ENCODE measurements at places on chromosomes 1 and 21. TPM values are rescaled to one million over a fixed set of nuclear protein-coding genes. Genes with fewer than 3 reads are reported as not detected.

GRCh38 chr1:198254521-198254920 lies 97.7 kb downstream of the NEK7 start:
- DNase-seq, result no peak

DNA sequence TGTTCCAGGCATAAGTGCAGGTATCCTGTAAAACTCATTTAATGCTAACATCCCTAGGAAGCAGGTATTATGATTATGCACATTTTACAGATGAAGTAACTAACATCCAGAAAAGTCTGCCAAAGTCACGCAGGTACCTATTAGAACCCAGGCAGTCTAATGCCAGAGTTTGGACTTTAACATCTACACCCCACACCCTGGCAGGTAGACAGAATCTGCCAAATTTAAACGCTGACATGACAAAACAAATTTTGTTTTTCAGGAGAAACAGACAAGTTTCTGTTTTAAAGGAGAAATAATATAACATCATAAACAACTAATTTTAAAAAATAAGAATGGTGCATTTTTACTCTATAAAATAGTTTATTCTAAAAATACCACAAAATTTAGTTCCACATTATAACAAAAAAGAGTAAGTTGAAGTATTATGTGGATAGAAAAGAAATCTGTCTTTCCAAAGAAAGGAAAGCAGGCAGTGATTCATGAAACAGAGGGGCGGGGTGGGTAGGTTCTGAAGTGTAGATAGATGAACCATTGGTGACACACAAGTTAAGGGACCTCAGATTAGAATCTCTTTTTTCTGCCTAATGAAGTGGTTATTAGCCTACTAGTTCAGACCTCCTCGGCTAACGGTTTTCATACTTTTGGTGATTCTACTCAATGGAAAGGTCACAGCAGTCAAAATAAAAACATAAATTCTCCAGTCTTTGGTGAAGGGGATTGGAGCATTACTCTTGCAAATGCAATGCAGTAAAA lies 1.7 kb downstream of the ASPM start:
- DNase-seq, result peak; percentile 31

GRCh38 chr1:89590341-89591080 lies 42.4 kb upstream of the LRRC8C start:
- DNase-seq, result no peak

DNA sequence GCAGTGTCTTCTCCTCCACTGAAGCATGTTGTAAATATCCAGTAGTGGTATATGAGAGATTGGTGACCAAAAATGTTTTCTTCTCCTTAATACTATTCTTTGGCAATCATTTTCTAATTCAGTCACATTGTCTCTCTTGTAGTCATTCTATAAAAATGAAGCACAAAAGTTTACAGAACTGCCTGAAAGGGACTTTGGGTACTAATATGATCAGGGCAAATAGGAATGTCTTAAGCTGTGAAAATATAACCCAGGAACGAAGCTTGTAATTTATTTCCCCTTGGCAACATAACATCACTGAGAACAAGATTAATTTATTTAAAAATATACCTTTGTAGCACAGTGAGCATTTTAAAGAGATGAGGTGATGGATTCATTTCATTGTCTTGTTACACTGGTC lies 4.9 kb downstream of the B3GALT2 start:
- DNase-seq, result no peak

DNA sequence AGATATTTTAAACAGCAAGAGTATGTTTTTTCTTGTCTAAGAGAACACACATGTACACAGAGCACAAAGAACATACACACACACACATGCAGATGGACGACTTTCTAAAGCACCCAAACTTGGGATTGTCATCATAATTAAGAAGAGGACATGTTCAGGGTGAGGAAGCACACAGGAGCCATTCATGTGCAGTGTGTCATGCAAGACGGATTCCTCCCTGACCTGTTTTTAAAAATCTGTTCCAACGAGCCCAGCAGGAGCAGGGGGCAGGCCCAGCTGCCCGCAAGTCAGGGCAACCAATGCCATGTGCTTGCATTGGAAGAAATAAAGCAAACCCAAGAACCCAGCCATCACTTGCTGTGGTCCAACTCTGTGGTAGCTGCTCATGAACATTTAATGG lies 167.3 kb upstream of the ZNF644 start:
- DNase-seq, result no peak

DNA sequence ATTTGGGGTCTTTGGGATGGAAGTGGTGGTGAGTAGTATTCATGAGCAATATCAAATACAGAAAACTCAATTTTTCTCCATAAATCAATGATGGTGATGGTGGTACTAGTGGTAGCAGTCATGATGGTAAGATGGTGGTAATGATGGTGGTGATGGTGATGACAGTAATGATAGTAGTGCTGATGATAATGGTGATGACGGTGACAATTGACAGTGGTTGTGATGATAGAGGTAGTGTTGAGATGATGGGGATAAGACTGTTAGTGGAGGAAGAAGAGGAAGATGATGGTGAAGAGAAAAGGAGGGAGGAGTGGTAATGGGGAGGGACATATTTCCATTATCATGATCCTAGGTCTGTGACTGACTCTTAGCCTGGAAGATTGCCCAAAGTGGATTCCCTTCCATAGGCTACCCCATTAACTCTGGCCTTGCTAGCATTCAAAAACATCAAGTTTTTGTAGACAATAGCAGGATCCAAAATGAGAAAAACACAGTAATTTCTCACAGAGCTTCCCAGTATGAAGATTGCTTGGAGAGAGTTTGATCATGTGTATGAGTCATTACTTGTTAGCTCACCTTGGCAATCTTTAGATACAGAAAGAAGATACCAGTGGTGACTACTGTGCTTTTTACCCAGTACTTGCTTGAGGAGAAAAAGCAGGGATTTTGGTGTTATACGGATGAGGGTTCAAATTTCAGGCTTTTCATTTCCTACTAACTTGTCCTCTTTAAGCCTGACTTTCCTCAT lies 93.9 kb downstream of the ATP1A1 start:
- DNase-seq, result peak; percentile 51

DNA sequence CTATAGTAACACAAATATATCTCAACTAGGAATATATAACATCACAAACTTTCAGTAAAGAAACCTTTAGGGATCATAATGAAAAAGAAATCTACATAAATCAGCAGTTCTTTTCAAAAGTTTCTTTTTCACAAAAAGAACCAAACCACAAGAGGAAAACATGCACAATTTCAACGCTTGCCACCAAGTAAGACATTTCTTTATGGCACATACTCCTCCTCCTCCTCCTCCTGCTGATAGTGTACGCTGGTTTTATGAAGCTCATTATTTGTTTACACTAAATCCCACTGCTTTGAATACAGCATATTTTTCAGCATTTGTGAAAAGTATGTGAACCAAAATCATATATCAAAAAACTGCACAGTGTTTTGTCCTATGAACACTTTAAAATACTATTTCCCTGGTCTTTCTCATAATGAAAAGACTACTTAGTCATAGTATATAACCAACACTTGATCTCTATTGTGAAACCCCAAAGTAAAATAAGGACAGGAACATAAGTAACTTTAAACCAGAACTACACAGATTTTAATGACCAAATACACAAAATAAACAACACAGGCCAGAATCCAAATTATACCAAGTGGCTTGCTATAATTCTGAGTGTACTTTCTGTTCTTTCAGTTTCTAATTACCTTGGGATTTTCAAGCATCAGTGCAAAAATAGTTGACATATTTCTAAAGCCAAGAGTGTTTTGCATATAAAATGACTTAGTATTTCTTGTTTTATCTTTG lies 184.2 kb downstream of the EIF4G3 start:
- no peak for DNase-seq

- peak; percentile 85 for DNase-seq
These were observed 3.0 kb upstream of the RGS2 start for GRCh38 chr1:192805832-192806323.

- DNase-seq, result no peak
These were observed 371.7 kb upstream of the ADGRL2 start for GRCh38 chr1:81428998-81429397.

- DNase-seq, result no peak
These were observed 57.3 kb downstream of the USP1 start for GRCh38 chr1:62494137-62494536.

DNA sequence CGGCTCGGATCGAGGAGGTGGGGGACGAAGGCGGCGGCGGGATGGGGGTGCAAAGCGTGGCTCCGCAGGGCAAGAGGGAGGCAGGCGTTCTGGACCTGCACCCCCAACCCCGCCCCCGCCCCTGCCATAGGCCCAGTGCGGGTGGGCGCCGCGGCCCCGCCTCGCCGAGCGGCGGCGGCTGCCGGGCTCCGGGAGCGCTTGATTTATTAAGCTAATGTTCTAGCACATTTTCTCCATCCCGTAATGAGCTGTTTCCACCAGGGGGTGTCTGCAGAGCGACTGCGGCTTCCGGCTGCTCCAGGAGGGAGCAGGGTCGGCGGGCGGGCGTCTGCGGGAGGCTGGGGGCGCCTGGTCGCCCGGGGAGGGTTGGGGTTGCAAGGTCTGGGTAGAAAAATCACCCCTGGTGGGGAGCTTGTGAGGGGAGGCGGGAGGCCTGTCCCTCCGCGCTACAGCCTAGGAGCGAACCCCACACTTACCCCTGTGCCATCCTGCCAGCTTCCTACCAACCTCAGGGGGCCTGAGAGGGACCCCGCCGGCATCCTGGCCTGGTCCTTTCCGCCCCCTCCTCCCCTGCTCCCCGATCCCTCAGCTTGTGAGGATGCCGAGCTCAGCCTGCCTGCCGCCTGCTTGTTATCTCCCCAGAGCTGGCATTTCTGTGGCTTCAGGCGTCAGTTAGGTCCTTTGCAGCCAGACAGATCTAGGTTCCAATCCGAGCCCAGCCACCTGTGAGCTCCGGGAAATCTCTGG lies 48.5 kb upstream of the ACOT11 start:
- peak; percentile 12 for DNase-seq

GRCh38 chr1:52238474-52238873 lies 96.6 kb downstream of the ZFYVE9 start:
- peak; percentile 80 for DNase-seq

DNA sequence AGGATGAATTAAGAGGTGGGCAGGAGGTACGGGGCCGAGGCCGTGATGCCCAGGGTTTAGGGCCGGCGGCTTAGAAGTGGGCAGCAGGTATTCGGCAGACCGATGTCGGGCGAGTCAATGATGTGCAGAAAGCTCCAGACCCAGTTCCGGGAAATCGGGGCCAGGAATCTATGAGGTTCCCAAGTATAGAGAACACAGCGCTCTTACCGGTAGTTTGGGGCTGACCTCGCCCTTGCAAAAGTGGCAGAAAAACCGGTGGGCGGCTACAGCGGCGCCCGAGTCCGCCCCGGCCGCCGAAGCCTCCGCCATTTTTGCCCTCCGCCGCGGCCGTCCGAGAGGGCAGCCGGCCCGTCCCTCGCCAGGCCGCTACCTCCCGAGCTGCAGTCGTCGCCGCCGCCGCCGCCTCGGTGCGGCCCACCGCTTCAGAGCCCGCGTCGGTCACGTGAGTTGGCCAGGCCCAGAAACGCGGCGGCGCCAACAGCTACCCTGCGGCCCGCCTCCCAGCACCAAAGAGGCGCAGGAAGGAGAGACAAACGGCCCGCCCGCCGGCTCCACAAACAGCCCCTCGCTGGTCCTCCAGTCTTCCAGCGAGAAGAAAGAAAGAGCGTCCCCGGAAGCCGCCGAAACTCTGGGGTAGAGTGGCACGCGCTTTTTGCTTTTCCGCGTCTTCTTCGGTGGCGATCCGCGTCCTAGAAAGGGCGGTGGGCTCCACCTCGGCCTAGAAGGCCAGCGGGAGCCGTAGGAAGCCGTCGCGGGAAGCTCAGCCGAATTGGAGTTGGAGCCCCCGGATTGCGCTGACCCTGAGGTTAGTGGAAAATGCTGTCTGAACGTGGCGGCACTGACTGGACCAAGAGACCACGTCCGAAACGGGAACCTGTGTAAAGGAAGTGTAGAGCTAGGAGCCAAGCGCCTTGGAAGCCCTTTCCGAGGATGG lies at the start of the genes POLR3C and RNF115:
TSS of gene POLR3C (plus strand) at position 636 of the 934 bp plus-strand sequence. CDS start 1,577 bp downstream, outside the sequence.
TSS of gene RNF115 (minus strand) at position 531 of the 934 bp plus-strand sequence. CDS start at position 309, 222 bp downstream.
- peak; percentile 90 for DNase-seq

DNA sequence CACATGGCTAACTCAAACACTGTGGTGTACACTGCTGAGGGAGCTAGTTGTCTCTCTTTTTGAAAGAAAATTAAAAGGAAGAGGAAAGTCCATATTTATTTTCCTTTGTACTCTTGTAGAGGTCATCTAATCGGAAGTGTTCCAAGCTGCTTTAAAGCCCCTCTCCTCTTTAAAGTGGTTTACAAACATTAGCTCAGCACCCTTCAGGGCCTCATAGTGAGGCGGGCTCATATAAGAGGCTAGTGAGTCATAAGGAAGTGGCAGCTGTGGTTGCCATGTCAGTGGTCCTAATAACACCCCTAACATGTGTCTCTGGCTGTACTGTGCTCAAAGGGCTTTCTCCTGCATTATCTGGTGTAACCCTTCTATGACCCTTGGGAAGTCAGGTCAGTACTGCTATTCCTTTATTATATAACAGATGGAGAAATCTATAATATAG lies 104.4 kb upstream of the SERBP1 start:
- no peak for DNase-seq

DNA sequence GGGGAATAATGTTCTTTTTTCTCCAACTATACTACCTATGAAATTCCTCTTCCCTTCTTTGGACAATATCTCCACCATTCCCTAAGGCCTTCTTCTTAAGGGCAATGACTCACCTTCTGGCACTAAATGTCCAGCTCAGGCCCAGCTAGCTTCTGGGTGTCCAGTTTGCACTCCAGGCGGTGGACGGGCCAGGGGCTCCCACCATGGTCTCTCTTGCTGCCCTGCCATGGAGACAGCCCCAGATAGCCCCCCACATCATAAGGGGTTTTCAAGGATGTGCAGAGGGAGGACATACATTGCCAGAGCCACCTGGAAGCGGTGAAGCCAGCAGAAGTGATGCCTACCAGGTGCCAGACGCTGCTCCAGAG lies 43.8 kb downstream of the C1orf198 start:
- DNase-seq, result no peak

GRCh38 chr1:41546833-41547135 lies 62.3 kb upstream of the EDN2 start:
- DNase-seq, result no peak

Gene IGFN1
- total RNA-seq, result 0.61 TPM

GRCh38 chr1:184990204-184990603 lies 15.9 kb upstream of the NIBAN1 start:
- no peak for DNase-seq

- no peak for DNase-seq
These were observed 285.7 kb downstream of the S1PR1 start for GRCh38 chr1:101522486-101522885.

Gene C1orf116
- total RNA-seq, result 94.0 TPM

GRCh38 chr1:183318433-183318832 lies 99.7 kb downstream of the NMNAT2 start:
- peak; percentile 88 for DNase-seq

GRCh38 chr1:52752484-52752826 lies 26.2 kb downstream of the ZYG11B start:
- no peak for DNase-seq

Gene RAB3B
- 0.50 TPM for total RNA-seq

Gene RBM8A
- total RNA-seq, result 172 TPM

Gene FCRL1
- not detected for total RNA-seq

Measured in mammary epithelial cell (primary cell).